ENCODE measurements at places on chromosomes 6 and 20.
A peak's percentile ranks its signal among the peaks of the same experiment; 100 is the strongest.

DNA sequence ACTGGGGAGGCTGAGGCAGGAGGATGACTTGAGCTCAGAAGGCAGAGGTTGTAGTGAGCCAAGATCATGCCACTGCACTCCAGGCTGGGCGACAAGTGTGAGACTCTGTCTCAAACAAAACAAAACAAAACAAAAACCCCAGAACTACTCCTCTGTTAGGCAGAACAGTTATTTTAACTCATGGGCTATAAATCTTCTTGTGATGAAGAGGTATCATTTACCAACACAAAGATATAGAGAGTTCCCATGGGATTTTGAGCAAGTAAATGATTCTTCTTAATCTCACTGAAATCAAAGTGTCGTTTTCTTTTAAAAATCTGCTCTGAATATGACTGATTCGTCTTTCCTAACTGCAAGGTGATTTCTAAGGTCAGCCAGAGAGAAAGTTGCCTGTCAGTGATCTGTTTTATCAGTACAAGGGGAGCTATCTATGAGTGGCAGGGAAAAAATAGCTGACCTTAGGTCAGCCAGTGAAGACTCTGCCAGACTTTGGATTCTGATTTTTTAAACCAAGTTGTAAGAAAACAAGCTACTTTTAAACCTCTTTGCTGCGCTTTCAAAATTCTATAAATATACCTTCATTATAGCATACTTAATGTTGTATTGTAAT lies 3.8 kb upstream of the DSP start:
- no peak for DNase-seq

- DNase-seq = peak; percentile 75
Measured at GRCh38 chr20:50980851-50981713, 22.5 kb downstream of the MOCS3 start.

GRCh38 chr6:52720321-52720720 lies 43.0 kb downstream of the GSTA2 start:
- no peak for DNase-seq

- DNase-seq = no peak
Measured at GRCh38 chr6:90192857-90193256, 103.8 kb downstream of the BACH2 start.

DNA sequence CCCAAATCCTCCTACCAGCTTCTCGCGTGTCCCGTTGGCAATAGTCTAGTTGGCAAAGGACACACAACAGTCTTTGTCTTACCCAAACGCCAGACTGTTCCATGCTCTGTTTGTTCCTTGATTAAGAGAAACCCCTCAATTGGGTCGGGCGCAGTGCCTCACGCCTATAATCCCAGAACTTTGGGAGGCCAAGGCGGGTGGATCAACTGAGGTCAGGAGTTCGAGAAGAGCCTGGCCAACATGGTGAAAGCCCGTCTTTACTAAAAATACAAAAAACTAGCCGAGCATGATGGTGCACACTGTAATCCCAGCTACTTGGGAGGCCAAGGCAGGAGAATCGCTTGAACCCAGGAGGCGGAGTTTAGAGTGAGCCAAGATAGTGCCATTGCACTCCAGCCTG lies 153.7 kb downstream of the GRM4 start:
- no peak for DNase-seq

- DNase-seq = peak; percentile 11
Measured at GRCh38 chr20:8756410-8756809, 312.5 kb upstream of the PLCB4 start.

DNA sequence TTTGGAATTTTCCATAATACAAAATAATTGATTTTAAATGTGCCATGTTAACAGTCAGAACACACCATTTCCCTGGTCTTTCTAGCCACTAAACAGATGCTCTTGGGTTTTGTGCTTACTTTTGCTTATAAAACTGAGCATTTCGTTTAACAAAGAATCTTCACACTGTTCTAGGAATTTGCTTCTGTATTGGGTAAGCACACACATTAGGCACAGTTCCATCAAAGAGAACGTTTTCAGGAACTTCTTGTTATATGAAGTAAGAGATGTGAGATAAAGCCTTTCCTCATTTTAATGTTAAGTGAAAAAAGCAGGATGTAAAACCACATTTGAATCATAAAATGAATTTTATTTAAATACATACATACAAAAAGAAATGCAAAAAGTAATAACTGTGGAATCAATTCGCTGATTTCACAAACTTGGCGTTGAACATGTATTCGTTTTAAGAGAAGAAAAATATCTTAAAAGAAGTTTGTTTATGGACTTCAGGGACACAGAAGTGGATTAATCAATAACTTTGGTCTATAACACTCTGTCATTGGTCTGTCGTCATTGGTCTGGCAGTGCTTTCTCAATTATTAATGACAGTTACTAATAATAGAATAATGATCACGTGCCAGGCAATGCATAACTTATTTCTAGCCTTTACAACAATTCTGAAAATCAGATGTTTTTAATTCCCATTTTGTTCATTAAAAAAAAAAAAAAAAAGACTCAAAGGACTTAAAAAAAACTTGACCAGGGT lies 199.9 kb upstream of the PRDM1 start:
- DNase-seq = peak; percentile 75

DNA sequence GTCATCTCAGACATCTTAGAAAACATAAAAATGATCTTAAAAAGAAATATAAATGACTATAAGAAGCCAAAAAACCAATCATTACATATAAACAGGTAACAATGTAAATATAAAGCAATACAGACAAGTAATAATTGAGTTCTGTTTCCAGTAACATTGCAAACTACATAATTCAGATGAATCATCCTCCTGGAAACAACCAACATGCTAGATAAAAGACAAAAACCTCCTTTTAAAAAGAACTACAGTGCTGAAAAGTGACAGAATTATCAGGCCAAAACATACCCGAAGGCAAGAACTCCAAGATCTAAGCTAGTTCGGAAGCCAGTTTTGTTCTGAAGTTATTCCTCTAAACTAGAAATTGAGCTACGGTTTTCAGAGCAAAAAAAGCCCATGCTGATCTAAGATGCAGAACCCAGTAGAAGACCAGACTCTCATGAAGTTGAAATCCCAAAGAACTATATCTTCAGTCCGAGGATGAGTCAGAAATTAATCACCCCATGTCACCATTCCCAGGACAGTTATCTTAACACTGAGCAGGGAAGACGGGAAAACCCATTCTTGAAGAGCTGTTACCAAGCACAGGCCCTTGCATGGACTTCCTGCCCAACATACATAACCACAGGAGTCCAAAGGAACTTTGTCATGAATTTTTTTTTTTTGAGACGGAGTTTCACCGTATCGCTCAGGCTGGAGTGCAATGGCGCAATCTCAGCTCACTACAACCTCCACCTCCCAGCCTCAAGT lies 9.8 kb downstream of the PGM3 start:
- peak; percentile 7 for DNase-seq

- no peak for DNase-seq
Measured at GRCh38 chr6:129146902-129147301, 264.0 kb downstream of the LAMA2 start.

- peak; percentile 85 for DNase-seq
Measured at GRCh38 chr6:6758915-6759654, 170.6 kb downstream of the LY86 start.

- DNase-seq = no peak
Measured at GRCh38 chr6:50442531-50443040, 270.7 kb upstream of the TFAP2D start.
